ENCODE measurements at places on chromosomes 11 and 22.

GRCh38 chr11:18676803-18677202, 21.8 kb upstream of the TMEM86A start:
- H3K27ac ChIP-seq, result no peak overlapping the region
- no peaks in the 10 kb centered on the region for H3K27me3 ChIP-seq
- H3K4me3 ChIP-seq, result no peak overlapping the region
- H3K36me3 ChIP-seq, result peaks cover 7% of the 10 kb centered on the region
- peaks cover 5% of the 10 kb centered on the region for H3K4me1 ChIP-seq

DNA sequence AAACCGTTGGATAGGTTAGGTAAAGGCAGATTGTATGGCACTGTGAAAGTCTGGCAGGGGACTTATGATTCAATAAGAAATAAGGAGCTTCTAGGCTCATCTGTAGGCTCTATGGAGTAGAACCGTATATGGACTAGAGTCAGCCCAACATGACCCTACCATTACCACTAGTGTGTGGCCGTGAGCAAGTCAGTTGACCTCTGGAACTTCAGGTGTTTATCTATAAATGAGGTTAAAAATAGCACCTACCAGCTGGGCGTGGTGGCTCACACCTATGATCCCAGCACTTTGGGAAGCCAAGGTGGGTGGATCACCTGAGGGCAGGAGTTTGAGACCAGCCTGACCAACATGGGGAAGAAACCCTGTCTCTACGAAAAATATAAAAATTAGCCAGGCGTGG, 4.4 kb downstream of the HINFP start:
- H3K4me1 ChIP-seq, result peaks cover 22% of the 10 kb centered on the region
- no peak for DNase-seq
- no peaks in the 10 kb centered on the region for H3K27me3 ChIP-seq
- H3K36me3 ChIP-seq, result peaks cover 59% of the 10 kb centered on the region

DNA sequence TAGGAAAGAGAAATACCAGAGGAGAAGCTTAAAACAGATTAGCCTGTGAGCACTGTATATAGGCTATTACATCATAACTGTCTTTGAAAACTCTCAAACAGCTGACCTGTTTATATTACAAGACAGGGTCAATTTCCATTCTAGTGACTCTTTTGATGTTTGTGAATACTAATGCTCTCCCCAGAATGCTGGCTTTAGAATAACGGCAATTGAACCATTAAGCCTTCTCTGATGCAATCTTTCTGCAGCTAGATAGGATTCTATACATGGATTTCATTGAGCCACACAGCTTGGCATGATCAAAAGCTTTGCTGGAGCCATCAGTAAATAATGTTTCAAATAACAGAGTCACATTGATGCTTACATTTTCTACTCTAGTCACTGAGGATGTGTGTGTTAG, 122.7 kb upstream of the FAT3 start:
- DNase-seq, result no peak

DNA sequence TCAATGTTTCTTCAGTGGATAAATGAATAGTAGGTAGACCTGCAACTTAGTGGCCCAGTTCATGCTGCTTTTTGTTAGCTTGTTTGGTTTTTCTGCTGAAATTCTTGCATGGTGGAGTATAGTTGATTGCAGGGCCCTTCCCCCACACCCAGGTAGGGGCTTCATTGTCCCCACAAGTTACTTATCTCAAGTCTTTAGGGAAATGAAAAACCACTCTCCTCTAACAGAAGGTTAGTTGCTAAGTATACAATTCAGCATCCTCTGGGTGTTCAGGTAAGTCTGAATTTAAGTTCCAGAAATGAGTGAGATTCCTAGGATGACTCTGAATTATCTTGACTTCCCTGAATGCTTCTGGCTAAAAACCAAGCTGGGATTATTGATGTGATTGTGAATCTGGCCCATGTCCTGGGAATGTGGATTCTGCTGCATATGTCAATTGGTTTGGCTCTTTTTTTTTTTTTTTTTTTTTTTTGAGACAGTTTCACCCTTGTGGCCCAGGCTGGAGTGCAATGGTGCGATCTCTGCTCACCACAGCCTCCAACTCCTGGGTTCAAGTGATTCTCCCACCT, 40.3 kb downstream of the BCL2L13 start:
- no peak overlapping the region for H3K27ac ChIP-seq
- no peaks in the 10 kb centered on the region for H3K36me3 ChIP-seq
- H3K4me1 ChIP-seq, result peaks cover 21% of the 10 kb centered on the region
- no peaks in the 10 kb centered on the region for H3K27me3 ChIP-seq
- DNase-seq, result no peak
- no peak overlapping the region for H3K4me3 ChIP-seq

- no peak overlapping the region for H3K4me3 ChIP-seq
- DNase-seq, result no peak
- H3K27ac ChIP-seq, result no peak overlapping the region
- no peaks in the 10 kb centered on the region for H3K4me1 ChIP-seq
- no peaks in the 10 kb centered on the region for H3K27me3 ChIP-seq
- no peaks in the 10 kb centered on the region for H3K36me3 ChIP-seq
Observed at GRCh38 chr11:124970925-124971324, 16.9 kb downstream of the CCDC15 start.

DNA sequence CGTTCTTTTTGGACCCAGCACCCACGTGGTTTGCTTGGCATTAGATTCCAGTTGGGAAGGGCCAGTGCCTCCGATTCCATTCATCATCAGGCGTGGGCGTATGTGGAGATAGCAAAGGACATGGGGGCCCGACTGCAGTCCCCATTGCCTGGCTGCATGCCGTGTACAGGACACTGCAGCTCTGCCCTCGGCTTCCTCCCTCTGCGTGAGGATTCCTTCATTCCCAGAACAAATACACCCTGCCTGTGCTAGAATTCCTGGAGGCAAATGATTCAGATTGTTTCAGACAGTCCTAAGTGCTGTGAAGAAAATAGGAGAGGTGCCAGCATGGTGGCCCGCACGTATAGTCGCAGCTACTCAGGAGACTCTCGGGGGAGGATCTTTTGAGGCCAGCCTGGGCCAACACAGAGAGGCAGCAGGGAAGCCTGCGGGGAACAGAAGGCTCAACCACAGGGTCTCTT, 15.4 kb downstream of the DERL3 start:
- no peak overlapping the region for H3K4me3 ChIP-seq
- peaks cover 24% of the 10 kb centered on the region for H3K36me3 ChIP-seq
- DNase-seq, result no peak
- no peak overlapping the region for H3K27ac ChIP-seq
- no peaks in the 10 kb centered on the region for H3K27me3 ChIP-seq
- H3K4me1 ChIP-seq, result no peaks in the 10 kb centered on the region

DNA sequence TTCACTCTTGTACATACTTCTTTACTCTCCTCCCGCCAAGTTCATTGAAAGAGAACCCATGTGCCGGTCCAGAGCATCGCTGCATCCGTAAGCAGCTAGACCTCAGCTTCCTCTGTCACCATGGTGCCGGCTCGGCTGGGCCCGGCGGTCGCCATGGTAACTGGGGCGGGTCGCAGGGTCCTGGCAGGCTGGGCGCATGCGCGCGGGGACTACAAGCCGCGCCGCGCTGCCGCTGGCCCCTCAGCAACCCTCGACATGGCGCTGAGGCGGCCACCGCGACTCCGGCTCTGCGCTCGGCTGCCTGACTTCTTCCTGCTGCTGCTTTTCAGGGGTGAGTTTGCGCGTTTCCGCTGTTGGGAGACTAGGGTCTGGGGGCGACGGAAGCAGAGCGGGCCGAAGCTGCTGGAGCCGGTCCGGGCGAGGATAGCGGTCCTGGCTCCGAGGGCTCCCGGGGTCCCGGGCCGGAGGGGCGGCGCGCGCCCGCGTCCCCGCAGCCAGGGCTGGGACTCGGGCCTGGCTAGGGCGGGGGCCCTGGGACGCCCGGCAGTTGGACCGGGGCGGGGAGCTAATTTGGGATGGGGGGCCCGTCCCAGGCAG, at the start of gene JAM3:
JAM3 (plus strand) TSS at position 244 of the 597 bp plus-strand sequence; CDS start at position 256, 12 bp downstream.
- H3K4me1 ChIP-seq, result peaks cover 5% of the 10 kb centered on the region
- peak; percentile 98 for DNase-seq
- peaks cover 16% of the 10 kb centered on the region for H3K36me3 ChIP-seq
- peaks cover 30% of the 10 kb centered on the region for H3K27me3 ChIP-seq

- H3K4me1 ChIP-seq, result no peaks in the 10 kb centered on the region
- peaks cover 53% of the 10 kb centered on the region for H3K27me3 ChIP-seq
- H3K27ac ChIP-seq, result no peak overlapping the region
- H3K36me3 ChIP-seq, result no peaks in the 10 kb centered on the region
Observed at GRCh38 chr11:11641581-11641980, 19.8 kb upstream of the GALNT18 start.

GRCh38 chr11:3796346-3796745, 1.0 kb downstream of the NUP98 start:
- DNase-seq, result no peak
- peak overlapping the region; percentile 97 for H3K27ac ChIP-seq
- H3K36me3 ChIP-seq, result peaks cover 57% of the 10 kb centered on the region
- H3K27me3 ChIP-seq, result no peaks in the 10 kb centered on the region

- H3K36me3 ChIP-seq, result peaks cover 3% of the 10 kb centered on the region
- no peaks in the 10 kb centered on the region for H3K27me3 ChIP-seq
Observed at GRCh38 chr11:44868455-44869421, 81.9 kb downstream of the TP53I11 start.

DNA sequence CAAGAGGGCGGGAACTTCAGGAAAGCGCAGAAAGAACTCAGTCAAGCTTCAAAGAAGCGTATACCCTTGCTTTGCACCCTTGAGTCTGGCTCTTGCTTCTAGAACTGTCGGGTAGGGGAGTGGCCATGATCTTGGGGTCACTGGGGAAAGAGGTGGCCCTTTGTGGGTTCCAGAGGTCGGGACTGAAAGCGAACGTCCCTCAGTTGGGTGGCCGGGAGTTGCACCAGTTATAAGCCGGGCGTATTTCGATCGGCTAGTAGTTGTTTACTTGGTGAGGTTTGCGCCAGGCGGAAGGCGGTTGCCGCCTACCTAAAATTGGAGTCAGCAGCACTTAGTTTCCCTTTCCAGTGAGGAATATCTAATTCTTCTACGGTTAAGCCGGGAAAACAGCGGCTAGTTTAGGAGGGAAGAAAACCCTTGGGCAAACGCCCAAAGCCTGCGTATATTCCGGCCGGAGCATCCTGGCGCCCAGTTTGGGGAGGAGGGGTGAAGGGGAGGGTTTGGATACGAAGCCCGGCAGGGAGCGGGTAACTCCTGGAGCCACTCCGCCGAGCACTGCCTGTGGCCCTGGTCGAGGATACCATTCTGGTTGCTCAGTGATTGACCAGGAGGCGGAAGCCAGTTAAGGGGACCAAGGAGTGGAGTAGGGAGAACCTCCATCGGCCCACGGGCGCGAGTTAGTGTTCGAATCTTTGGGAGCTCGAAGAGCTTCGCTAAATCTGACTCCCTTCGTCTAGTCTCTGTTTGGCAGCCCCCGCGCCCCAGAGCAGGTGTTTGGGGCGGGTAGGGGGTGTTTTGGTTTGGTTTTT, 807 bp upstream of the WT1 start:
- peaks cover 94% of the 10 kb centered on the region for H3K27me3 ChIP-seq
- H3K4me1 ChIP-seq, result peaks cover 13% of the 10 kb centered on the region
- peak overlapping the region; percentile 13 for H3K4me3 ChIP-seq
- DNase-seq, result no peak

DNA sequence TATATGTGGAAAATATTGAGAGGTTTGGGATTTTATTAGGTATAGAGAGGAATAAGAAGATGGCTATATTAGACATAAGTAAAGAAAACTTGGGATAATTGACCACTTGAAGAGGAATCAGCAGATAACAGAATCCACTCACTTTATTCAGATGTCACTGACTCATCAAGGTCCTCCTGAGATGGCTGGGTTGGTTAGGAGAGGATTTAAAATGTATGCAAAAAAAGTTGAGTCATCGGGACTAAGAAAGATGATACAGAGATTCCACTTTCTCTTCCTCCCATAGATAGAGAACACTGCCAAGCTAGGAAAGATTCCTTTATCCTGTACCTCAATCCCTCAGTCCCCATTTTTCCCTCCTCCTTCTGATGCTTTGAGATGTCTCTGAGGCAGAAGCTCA, at the start of gene OR6A2:
OR6A2 (minus strand) TSS at position 288 of the 400 bp plus-strand sequence. CDS start 3,981 bp downstream, outside the sequence.
- DNase-seq, result no peak
- no peak within 1 kb of the TSS for H3K4me3 ChIP-seq
- no peaks in the 10 kb centered on the region for H3K4me1 ChIP-seq
- H3K36me3 ChIP-seq, result no peaks in the 10 kb centered on the region
- no peak within 1 kb of the TSS for H3K27ac ChIP-seq

GRCh38 chr11:111801135-111801534, 34.9 kb upstream of the PPP2R1B start:
- DNase-seq, result no peak
- H3K36me3 ChIP-seq, result peaks cover 11% of the 10 kb centered on the region
- no peak overlapping the region for H3K4me3 ChIP-seq
- no peaks in the 10 kb centered on the region for H3K27me3 ChIP-seq
- no peak overlapping the region for H3K27ac ChIP-seq

- no peaks in the 10 kb centered on the region for H3K36me3 ChIP-seq
- no peak for DNase-seq
- peak overlapping the region; percentile 71 for H3K27ac ChIP-seq
- H3K27me3 ChIP-seq, result peaks cover 26% of the 10 kb centered on the region
- H3K4me3 ChIP-seq, result no peak overlapping the region
- H3K4me1 ChIP-seq, result peaks cover 8% of the 10 kb centered on the region
Observed at GRCh38 chr22:39471381-39472141, 14.7 kb downstream of the MGAT3 start.

DNA sequence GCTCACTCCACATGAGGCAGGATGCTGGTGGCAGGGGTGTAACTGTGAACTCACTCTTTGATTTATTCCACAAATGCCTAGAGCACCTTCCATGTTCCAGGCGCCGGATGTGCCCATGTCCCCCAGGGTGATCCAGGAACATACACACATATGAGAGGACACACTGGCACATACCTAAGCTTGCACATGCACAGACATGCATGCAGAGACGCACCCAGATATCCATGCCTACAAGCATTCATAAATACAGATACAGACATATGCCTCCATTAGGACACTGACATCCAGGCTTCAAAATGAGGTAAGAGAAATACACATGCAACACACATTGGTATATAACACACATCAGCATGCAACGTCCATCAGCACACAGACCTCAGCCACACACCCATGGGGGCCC, 4.5 kb downstream of the OSM start:
- peaks cover 33% of the 10 kb centered on the region for H3K36me3 ChIP-seq
- peak overlapping the region; percentile 42 for H3K4me3 ChIP-seq

DNA sequence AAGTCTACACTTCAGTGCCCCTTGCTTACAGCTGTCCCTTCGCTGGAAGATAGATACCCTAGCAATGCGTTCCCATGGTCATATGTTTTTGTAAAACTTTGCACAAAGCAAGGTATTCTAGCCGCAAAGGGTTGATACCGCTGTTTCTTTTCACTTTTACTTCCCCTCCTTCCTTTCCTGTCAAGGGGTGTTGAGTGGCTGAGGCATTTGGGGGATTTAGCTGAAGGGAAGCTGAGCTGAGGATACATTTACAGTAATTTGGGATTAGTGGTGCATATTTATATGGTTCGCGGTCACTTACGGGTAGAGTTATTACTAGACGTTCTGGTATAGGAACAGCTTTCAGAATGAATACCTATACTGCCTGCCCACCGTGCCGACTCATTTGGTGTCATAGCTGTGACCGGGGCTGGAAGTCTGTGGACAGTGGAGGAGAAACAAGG, 86.9 kb upstream of the WNT11 start:
- no peak for DNase-seq
- no peaks in the 10 kb centered on the region for H3K36me3 ChIP-seq
- H3K4me1 ChIP-seq, result peaks cover 11% of the 10 kb centered on the region
- H3K27me3 ChIP-seq, result peaks cover 9% of the 10 kb centered on the region

- no peak overlapping the region for H3K27ac ChIP-seq
- no peak overlapping the region for H3K4me3 ChIP-seq
- peaks cover 1% of the 10 kb centered on the region for H3K4me1 ChIP-seq
- no peak for DNase-seq
Observed at GRCh38 chr22:44341431-44342346, 28.9 kb upstream of the SHISAL1 start.

GRCh38 chr11:106379265-106379664, 301.8 kb downstream of the AASDHPPT start:
- no peak overlapping the region for H3K4me3 ChIP-seq
- DNase-seq, result no peak
- no peaks in the 10 kb centered on the region for H3K27me3 ChIP-seq
- H3K4me1 ChIP-seq, result no peaks in the 10 kb centered on the region
- H3K36me3 ChIP-seq, result no peaks in the 10 kb centered on the region
